Hematopoietic multipotent progenitor cell treated with erythropoietin and hydrocortisone succinate and interleukin-3 and kit ligand, for 4 days (in vitro differentiated cells): ENCODE measurements at places on chromosomes 7 and 10.

DNA sequence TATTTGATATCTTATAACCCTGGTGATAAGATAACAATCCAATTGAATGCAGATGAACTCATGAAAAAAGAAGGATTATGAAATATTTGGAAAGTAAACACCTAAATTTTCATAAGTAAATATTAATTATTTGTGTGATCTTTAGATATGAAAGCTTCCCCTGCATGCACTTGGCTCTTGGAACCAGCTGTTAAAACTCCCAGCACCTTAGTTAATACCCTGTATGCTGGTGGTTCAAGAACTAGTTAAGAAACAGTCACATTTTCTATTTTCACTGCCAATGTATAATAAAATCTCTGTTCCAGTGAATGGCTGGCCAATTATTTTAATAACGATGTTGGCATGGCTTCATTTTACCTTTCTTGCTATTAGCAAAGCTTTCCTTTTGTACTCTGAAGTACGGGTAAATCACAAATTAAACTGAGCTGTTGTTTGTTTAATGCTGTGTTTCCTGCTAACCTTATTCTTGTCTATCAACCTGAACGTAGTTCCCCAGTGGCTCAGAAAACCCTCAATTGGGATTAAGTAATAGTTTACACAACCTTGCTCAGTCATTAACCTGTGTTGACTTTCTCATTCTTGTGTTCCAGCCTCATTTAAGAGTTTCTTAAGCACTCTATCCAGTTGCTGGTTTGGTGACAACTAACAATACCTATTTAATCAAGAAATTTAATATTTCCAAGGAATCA, 38.9 kb downstream of the MET start:
- DNase-seq: no peak

GRCh38 chr7:151424799-151425198, 15.0 kb upstream of the WDR86 start:
- no peak for DNase-seq

DNA sequence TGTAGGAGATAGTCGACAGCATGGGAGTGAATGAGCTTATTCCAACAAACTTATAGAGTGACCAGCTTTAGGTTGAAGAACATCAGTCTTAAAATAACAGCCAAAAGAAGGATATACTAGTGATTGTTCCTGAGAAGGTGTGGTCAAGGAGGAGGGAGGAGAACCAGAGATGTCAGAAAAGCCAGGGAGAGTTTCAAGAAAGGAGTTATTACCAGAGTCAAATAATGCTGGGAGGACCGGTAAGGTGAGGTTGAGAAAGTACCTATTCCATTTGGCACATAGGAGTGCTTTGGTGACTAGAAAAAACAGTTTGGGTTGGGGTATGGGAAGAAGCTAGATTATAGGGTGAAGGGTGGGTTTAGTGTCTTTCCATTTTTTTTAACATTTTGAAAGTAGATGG, 5.8 kb downstream of the PTPN12 start:
- DNase-seq: no peak

DNA sequence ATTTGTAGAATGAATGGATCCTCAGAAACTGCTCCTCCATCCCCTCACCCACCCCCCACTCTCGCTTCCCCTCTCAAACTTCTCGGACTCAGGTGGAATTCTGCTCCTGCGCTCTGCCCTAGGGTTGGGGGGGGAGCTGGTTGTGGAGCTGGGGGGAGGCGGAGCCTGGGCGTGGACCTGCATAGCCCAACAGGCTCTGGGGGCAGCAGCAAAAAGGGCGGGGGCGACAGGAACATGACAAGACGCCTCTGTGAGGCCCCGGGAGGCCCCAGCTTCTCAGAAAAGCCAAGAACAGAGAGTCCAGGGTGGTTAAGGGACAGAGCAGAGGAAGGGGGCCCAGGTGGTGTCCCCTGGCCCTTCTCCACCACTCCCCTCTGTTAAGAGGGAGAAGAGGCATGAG, 3.5 kb downstream of the TSC22D4 start:
- peak; percentile 87 for DNase-seq

DNA sequence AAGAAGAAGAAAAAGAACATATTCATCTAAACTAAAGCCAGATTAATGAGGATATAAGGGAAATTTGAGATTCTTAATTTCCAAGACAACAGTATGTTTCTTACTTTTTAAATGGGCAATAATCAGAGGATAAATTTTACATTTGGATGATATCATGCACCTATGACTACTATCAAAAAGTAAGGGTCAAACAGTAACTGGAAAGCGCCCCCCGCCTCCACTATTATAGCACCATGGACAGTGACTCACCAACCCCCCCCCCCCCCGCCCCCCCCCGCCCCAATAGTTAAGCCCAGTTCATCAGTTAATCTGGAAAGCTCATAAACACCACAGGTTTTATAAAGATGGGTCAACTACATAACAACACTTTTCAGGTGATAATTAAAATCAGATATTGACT, 194.3 kb upstream of the DGKB start:
- DNase-seq: no peak

DNA sequence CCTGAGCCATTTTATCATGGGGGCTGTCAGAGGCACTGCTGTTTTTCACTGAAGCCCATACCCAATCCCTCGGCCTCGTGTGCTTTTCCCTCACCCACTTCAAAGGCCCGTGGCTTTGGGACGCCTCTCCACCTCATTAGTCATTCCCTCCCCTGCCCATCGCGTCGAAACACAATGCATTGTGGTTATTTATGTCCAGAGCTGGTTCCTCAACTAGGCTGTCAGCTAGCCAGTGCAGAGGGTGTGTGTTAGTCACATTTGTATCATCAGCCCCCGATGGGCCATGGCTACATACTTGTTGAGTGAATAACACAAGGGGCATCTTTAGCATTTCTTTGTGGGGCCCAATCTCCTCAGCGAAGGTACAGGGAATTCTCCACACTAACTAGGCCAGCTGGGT, 3.8 kb upstream of the CRCP start:
- DNase-seq: no peak

- DNase-seq: no peak
These were observed 260.7 kb downstream of the KLF6 start for GRCh38 chr10:3524086-3524960.

DNA sequence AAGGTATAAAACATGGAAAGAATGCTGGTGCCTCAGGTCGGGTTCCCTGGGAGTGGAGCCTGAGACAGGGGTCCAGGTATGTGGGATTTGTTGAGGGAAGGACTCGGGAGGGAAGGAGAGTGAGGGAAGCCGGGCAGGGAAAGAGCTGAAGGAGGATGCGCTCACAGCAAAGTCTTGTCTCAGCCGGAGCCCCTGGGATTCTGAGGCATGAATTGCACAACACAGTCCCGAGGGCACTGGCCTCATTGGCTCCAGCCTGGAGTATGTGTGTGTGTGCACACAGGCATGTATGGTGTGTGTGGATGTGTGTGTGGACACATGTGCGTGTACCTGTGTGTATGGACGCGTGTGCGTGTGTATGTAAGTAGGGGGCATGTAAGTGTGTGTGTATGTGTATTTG, 87.4 kb downstream of the WDFY4 start:
- DNase-seq: no peak

- no peak for DNase-seq
These were observed 32.4 kb upstream of the INPP5F start for GRCh38 chr10:119693262-119693957.

GRCh38 chr10:78313048-78313381, 279.4 kb downstream of the RPS24 start:
- DNase-seq: no peak

DNA sequence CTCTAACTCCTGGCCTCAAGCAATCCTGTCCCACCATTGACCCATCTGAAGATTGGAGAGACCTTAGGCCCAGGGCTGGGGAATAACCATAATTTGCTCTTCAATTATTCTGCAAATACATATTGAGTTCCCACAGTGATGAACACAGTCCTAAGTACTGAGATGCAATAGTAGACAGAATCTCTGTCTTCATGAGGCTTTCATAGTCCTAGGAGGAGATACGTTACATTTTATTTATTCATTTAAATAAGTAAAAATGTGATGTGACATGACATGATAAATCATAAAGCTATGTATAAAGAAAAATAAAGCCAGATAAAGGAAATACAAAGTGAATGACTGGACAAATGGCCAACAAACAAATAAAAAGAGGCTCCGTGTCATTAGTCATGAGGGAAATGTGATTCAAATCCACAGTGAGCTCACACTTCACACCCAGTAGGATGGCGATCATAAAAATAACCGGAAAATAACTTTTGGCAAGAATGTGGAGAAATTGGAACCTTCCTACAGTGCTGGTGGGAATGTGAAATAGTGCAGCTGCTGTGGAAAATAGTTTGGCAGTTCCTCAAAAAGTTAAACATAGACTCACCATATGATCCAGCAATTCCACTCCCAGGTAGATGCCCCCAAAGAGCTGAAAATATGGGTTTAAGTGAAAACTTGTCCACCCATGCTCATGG, 52.1 kb upstream of the JCAD start:
- DNase-seq: no peak

DNA sequence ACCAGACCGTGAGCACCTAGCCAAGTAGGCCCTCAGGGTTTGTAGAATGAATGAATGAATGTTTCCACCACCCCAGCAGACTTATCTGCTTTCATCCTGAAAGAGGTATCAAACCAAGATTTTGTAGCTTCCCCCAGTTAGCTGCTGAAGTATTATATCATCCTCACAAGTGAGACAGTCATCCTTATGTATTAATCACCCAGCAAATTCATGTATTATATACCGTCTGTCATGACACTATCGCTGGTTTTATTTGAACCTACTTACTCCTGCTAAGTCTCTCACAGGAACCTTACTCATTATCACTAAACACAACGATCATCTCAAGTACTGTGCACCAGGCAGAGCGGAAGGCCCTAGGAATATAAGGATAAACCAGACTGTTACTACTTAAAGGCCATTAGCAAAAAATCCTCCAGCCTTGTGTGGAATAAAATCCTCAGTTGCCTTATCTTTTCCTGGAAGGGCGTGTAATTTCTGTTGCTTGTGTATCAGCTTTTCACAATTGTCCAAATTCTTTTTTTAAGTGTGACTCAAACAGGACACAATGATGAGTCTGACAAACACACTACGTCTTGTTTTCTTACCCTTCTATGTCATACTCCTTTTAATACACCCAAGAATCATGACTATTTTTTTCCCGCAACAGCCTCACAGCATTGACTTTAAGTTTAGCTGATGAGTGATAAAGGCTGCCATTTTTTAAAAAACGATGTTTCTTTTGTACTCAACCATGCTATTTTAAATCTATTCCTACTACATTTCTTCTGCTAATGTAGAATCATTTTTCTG, 176.1 kb upstream of the KLF14 start:
- DNase-seq: peak; percentile 41
